Cardiac muscle cell (in vitro differentiated cells and primary cell): ENCODE measurements at places on chromosomes 1 and 21. TPM values are rescaled to one million over a fixed set of nuclear protein-coding genes. Genes with fewer than 3 reads are reported as not detected.

DNA sequence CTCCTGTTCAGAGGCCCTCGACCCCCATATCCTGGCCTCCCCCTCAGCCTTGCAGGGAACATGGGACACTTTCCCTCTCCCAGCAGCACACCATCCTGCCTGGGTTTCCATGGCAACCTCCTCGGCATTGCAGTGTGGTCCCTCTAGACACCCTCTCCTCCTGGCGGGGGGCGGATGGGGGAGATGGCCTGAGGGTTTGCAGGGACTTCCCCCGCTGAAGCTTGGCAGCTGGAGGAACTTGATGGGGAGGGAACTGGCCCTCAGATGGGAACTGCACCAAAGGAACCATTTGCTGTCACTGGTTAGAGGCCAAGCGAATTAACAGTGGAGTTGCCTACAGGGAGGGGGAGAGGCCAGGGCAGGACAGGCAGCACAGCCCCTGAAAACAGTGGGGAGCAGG lies 28.7 kb downstream of the RIMS3 start:
- no peak for DNase-seq

CFHR3 gene
- total RNA-seq, result 0.07 and 0.39 TPM in 2 replicates

- no peak for DNase-seq
These were observed 221.4 kb downstream of the PTPRU start for GRCh38 chr1:29457496-29458368.

LCE3D gene
- not detected in 2 replicates for total RNA-seq

NUF2 gene
- 4.5 and 33.7 TPM in 2 replicates for total RNA-seq

- no peak for DNase-seq
These were observed 15.5 kb downstream of the CHI3L2 start for GRCh38 chr1:111242805-111243523.

TSPAN2 gene
- 26.6 and 45.6 TPM in 2 replicates for total RNA-seq

GPR37L1 gene
- total RNA-seq, result not detected in 2 replicates

- DNase-seq, result no peak
These were observed 19.7 kb upstream of the SMPDL3B start for GRCh38 chr1:27915082-27915575.

F13B gene
- total RNA-seq, result not detected in 2 replicates

DNA sequence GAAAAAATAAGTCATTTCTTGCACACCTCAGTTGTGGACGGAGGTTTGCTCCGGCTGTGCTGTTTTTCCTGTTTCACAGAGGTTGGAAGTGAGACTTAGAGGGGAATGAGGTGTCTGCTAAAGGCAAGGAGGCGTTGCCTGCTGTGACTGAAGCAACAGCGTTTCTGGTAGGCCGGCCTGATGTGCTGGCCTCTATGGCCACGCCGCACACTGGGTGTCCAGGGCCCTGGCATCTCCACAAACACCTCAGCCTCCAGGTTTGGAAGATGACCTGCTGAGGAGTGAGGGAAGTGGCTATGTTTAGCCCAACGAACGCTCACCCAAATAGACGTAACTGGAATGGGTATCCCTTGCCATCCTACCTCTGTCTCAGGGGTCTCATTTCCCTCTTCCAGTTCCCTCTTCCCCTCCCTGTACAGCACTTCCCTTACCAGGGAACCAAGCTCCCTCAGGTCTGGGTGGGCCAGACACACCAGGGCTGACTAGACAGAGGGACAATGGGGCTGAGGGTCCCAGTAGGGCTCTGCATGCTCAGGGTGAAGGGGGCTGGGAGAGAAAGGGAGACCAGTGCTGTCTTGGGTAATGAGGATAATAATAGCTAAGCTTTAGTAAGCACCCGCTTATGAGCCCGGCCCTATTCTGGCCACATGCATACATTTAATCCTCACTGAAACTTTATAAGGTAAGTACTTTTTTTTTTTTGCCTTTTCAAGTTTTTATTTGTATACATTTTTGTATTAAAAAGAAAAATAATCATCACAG lies 11.9 kb downstream of the CACNA1S start:
- DNase-seq, result no peak

DNA sequence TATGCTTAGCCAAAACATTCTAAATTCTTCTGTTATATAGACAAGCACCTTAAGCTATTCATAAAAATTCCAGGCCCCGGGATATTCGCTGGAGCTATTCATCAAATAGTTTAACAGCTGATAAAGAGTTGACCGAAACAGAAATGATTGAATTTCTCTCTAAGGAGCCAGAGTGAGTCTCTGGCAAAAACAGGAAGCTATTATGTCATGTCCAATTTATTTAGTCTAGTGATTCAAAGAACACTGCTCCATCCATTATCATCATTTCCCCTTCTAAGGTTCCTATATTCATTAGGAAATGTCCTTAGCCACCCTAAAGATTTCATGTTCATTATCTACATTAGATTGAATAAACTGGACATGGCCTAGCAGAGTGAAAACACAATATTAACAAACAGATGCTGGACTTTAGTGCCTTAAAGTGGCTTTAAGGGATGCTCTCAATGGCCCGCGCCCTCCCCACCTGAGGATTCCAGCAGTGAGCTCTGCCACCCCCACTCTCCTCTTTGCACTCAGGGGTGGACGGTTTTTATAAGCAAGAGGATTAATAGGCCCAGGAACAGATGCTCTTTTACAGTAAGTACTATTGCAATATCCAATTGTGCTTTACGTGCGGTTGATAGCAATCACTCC lies 122.1 kb upstream of the RGS1 start:
- DNase-seq, result no peak

MYCL gene
- total RNA-seq, result 8.1 and 11.1 TPM in 2 replicates

TAL1 gene
- total RNA-seq, result 0.04 and 0.30 TPM in 2 replicates

GRCh38 chr1:235442788-235443429 lies 61.3 kb downstream of the B3GALNT2 start:
- no peak for DNase-seq

KRTAP13-2 gene
- total RNA-seq, result not detected in 2 replicates

COL16A1 gene
- 75.8 and 120 TPM in 2 replicates for total RNA-seq

SYNC gene
- total RNA-seq, result 2.5 and 4.5 TPM in 2 replicates

SLC1A7 gene
- not detected in 2 replicates for total RNA-seq

DNA sequence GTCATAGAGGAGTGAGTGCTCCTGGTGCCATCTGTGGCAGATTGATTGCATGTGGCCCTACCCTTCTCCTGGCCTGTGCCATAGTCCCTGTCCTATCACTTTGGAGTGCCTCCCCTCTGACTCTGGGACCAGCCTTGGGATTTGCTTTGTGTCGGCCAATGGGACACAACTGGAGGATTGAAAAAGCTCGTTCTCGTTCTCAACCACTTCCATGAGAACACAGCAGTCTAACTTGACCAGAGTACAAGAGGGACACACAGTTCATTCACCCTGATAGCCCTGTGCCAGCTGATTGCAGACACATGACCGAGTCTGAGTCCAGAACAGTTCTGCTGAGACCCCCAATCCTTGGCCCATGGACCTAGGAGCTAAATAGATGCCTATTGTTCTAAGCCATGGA lies 47.8 kb downstream of the C1orf198 start:
- DNase-seq, result no peak

DNA sequence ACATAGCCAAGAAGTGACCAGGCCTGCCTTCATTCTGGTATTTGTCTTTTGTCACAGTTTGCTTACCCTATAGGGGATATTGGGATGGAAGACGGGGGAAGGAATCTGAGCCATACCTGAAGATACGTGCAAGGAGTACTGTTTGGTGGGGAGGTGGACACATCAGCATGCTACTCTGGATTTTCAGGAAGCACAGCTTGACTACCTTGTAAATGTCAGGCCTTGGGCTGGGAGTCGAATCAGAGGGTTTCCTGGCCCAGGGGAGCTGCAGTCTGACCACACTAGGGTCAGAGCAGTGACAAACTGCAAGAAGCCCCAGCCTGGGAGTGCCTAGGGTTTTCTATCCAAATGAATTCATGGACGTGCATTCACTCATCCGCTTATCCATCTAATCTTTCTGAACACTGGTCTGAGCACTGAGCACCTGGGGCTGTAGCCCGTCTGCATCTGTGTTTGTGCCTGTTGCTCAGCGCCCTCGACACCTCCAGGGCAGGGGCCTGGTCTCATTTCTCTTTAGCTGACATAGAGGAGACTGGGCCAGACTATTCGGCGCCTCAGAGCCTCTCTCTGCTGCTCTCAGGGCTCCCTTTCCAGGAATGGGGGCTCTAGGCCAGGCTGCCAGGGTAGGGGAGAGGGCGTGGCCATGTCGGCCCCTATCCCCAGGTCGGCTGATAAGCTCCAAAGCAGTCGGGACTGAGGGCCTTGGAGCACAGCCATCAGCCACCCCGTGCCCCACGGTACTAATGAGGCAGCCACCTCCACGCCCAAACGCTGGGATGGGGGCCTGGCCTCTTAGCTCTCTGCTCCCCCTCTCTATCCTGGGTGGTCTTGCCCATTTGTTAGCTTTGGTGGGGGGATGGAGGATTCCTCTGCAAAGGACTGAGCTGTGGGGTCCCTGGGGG lies 47.0 kb upstream of the SLC2A1 start:
- peak; percentile 74 for DNase-seq

GRCh38 chr1:66197785-66198184 lies 336.2 kb upstream of the SGIP1 start:
- no peak for DNase-seq

DNA sequence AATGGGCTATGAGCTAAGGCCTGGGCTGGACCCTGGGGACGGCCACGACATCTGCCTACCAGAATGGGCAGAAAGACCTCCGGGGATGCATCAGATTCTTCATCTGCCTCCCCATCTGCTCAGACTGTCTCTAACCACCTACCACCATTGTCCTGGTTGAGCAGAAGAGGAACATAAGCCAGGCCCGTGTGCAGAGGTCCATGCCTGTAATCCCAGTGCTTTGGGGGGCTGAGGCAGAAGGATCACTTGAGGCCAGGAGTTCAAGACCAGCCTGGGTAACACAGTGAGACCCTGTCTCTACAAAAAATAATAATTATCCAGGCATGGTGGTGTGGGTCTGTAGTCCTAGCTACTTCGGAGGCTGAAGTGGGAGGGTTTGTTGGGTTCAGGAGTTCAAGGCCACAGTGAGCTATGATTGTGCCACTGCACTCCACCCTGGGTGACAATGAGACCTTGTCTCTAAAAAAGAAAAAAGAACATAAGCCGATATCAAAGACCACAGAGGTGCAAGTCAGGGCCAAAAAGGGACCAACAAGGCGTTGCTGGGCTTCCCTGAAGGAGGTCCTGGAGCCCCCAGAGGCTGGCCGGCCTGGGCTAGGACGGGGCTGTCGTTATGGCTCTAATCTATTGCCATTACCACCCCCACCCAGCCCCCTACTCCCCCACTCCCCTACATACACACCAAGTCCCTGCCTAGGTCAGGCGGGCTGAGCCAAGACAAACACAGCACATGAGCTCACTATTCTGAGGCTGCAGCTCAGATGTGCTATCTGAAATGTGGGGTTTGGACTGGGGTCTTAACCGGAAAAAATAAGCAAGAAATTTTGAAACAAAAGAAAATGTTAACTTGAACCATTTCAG lies 239.2 kb upstream of the RAB4A start:
- no peak for DNase-seq

DNA sequence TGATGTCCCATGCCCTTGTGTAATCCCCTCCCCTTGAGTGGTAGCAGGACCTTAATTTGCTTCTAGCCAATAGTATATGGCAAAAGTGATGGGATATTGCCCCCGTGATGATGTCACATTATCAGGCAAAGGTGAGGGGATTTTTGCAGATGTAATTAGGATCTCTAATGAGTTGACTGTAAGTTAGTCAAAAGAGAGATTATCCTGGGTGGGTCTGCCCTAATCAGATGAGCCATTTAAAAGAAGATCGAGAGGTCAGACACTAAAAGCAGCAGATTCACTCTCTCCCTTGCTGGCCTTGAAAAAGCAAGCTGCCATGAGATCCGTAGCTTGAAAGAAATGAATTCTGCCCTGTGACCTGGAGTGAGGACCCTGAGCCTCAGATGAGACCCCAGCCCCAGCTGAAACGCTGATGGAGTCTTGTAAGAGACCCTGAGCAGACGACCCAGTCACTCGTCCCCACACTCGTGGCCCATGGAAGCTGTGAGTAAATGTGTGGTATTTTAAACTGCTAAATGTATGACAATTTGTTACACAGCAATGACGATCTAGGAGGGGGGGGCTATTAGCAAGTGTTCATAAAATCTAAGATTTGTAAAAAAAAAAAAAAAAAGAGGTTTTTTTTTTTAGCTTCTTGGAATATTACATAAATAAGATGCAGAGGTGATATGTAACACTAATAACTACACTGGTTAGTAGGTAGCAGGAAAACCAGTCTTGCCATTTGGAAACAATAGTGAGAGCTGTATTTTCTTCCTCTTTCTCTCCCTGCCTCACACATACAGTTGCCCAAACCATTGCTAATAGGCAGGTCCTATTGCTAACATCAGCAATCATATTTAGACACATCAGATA lies 50.3 kb upstream of the TARBP1 start:
- DNase-seq, result no peak

DNA sequence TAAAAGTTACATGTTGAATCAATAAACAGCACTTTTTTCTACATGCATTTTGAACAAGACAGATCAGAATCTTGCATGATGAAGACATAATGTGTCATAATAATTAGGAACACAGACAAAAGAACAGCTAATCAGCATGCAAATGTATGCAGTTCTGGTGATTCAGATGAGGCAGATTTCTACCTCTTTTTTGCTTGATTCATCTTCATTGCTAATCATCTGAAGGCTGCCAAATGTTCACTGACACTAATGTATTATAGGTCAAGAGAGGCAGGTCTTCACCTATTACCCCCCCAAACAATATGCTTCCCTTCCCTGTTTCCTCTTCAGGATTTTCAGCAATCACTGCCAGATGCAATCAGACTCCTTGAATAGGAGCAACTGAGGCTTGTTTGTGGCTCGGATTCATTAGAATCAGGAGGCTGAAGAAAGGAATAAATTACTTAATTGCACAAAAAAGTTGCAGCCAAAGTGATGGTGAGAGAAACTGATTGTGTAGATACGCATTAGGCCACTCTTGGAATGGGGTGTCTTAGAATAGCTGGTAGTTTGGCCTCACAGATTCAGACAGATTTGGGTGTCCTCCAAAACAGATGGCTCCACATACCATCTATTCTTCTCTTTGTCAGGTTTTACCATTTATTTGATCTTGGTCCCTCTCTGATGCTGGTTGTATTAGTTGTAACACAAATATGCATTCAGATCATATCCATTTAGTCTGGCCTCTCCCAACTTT lies 275.4 kb downstream of the RPS6KC1 start:
- no peak for DNase-seq
